ENCODE measurements at places on chromosomes 2 and 18.

DNA sequence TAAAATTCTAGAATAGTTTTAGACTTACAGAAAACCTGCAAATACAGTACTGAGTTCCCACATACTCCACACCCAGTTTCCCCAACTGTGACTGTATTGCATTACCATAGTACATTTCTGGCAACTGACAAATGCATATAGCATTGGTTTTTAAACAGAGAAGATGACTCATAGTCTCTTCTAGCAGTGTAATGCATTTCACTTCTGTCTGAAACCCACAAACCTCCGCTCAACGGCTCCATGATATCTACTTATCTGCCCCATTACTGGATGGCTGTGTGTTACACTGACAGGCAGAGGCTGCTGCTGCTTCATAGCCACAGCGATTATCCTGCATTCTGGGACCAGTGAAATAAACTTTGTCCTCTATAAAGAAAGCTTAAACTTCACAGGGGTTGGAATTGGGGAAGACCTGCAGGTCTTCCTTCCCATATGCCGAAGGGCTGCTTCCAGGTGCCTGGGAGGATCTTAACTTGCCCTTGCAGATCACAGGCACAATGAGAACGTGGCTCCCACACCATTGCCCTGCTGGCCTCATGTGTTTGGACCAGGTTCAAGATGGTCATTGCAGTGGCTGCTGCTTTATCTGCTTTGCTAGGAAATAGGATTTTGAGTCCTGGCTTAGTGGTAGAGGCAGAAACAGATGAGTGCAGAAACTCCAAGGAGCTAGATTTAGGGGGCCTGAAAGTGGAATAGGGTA, 742.6 kb upstream of the HS6ST1 start:
- peak; percentile 90 for DNase-seq

DNA sequence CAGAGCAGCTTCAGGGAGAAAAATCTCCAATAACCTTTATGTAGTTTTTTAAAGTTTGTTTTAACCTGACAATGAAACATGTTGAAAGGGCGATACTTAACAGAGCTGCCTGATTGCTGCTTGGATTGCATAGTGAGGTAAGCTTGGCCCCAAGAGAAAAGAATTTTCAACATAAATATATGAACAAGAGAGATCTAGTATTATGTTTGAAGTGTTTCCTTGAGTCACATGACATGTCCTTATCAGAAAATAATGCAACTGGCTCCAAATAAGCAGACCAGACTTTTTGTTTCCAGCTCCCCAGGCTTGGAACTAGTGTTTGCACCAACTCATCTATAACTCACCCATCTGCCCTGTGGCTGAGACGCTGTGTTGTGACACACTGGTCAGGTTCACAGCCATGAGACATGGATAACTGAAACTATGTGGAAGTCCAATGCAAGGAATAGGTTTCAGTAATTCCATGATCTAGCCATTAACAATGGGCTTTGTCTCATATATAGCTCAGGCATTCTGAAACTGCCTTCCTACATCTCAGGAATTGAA, 44.7 kb downstream of the ABCB11 start:
- no peak for DNase-seq

GRCh38 chr2:180478883-180479282, 471.8 kb upstream of the CWC22 start:
- DNase-seq: no peak

- DNase-seq: no peak
Measured at GRCh38 chr2:229861431-229861830, 60.4 kb downstream of the TRIP12 start.

DNA sequence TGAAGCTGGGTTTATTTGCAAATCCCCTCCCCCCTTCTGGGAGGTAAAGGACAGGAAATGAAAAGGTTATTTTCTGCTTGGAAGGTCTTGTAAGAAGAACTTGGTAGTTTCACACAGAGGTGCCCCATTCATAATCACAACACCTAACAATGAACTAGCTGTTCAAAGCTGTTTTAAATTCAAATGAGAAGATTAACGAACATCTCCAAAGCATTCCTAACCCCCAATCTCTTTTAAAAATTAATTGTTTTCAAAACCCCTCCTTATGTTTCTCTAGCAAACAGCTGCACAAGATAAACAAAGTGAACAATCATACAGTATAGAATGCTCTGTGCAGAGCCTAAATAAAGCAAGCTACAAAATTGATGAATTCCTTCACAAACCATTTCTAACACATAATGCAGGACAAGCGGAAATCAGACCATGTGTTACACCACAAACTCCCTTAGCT, 271.4 kb downstream of the SATB2 start:
- DNase-seq: no peak

DNA sequence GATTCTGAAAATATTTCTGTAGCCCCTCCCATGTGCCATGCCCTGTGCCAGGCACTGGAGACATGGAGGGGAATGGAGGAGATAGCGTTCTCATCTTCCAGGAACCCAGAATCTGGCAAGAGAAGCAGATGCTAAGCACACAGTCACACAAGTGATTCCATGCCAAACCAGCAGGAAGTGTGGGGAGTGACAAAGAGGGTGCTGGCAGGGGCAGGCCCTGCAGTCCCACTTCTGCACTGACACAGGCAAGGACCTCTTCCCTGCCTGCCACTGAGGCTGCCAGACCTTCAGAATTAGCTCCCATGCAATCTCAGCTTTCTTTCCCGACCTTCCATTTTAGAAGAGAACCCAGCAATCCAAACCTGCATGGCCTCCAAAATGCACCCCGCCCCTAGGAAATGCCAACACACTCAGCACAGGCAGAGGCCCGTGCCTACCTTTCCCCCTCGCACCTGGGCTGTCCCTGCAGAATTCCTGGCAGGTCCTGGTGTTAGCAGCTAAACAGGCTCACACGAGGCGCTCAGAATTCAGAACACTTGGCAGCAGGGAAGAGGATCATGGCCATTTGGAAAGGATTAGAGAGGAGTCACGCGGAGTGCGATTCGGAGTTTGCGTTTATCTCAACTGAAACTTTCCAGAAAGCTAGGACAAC, 155.3 kb downstream of the MSH2 start:
- DNase-seq: no peak

GRCh38 chr2:124267794-124268193, 242.7 kb downstream of the CNTNAP5 start:
- no peak for DNase-seq

DNA sequence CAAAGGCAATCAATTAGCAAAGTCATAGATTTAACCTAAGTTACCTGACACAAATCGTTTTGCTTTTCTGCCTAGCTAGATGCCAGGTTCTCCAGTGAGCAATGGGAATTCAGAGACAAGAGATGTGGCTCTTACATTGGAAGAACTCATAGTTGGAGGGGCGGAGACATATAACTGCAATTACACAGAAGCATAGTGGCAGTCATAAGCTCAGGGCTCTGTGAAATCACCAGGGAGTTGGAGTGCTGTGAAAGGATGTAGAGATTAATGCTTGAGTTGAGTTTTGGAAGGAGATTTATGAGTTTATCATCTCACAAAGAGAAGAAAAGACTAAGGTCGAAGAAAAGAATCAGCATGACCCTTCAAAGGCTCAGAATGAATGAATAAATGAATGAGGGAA, 457.2 kb upstream of the TRIB2 start:
- no peak for DNase-seq

DNA sequence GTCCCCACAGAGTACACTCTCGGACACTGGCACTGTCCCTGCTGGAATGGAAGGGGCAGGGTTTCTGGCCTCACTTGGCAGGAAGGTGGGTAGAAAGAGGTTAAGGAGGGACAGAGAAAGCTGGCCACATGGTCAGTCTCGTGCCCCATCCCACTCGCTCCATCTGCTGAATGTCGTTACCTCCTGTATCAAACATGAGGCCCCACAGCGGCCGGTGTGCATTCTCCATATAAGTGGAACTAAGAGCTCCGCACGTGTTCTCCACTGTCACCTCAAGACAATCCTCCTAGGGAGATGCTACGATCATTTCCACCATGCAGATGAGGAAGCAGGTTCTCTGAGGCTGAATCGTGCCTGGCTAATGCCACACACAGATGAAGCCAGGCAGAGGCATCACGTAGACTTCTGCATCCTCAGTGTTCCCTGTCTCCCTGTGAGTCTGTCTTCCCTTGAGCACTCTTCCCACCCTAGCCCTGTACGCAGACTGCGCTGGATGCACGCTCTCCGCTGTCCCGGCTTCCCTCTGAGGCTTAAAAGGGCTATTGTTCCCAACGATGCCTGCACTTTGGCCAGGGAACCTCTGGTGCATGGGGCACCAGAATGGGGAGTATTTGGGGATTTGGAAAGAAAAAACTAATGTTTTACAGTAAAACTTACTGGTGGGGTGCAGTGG, 35.1 kb downstream of the MAL start:
- DNase-seq: no peak

GRCh38 chr18:67218556-67218955, 298.0 kb downstream of the DSEL start:
- DNase-seq: no peak

- DNase-seq: no peak
Measured at GRCh38 chr2:107414376-107414775, 412.3 kb upstream of the RGPD4 start.

DNA sequence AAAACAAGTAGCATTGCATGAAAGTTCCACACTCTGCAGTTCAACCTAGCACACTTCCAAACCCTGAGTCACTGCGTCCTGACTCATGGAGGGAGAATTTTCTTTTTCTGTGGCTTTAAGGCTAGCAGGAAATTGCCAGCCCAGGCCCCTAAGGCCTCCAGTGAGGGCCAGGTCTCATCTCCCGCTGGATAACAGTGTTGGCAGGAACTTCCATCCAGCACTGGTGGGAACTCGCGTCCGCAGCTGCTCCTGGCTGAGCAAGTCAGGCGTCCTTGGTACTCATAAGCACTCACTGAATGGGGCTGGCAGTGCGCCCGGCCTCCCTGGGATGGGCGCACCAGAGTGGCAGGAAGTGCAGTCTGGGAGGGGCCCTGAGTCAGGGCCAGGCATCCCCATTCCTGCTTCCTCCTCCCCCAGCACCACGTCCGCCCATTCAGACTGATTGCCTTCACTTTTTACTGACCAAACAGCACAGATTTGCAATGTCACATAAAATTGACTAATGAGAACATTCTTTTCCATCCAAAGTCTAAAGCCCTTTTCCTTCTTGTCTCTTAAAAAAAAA, 14.3 kb downstream of the MALL start:
- DNase-seq: peak; percentile 71

DNA sequence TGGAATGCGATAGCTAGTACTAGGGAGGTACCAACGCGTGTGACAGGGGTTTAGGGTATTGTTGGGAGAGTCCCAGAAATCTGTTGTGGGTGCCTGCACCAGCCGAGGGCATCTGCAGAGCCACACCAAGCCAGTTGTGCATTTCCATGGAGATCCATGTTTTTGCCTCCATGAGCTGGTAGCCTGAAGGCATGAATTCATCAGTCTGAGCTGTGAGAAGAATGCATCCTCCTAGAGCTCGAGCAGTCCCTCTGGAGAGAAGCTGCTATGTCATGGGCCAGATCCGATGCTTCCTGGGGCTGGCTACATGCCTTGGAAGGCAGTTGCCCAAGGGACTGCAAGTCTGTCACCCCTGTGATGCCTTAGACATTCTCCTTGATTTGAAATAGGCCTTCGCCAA, 57.9 kb downstream of the LIPG start:
- no peak for DNase-seq

DNA sequence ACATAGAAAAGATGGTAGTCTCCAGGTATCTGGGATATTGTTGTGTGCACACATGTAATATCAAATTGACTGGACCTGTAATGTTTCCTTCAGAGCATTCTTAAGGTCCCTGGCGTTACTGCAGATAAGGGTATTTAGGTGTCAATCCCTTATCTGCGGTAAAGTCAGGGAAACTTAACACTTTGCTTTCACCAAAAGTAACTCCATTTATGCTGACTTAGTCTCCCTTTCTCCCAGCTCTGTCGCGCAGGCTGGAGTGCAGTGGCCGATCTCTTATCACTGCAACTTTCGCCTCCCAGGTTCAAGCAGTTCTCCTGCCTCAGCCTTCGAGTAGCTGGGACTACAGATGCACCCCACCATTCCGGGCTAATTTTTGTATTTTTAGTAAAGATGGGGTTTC, 1.8 kb downstream of the CNNM3 start:
- peak; percentile 24 for DNase-seq

DNA sequence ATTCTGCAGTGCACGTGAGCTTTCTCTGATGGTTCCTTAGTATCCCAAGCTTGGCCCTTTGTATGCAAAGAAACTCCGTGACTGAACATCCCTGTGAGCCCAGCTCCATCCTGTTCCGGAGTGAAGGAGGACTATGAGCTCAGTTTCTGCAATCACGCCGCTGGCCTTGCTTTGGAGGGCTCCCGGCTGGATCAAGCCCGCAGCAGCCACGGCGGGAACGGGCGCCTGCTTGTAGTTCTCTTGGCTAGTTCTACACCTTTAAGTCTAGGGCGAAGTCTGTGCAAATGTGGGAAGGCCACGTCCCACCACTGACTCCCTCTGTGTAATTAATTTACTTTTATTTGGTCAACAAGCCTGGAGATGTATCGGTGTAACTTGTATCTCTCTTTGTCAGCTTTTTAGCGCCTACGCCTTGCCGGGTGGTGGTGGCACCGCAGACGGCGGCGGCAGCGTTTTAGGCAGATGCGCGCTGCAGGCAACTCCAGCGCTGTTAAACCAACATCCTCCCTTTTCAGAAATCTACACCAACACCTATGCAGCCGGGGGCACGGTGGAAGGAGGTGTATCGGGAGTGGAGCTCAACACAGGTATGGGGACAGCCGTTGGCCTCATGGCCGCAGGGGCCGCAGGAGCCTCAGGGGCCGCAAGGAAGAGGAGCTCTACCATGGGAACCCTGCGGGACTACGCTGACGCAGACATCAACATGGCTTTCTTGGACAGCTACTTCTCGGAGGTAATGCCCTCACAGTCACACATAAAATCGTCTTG, 34.3 kb downstream of the DSG4 start:
- DNase-seq: no peak

DNA sequence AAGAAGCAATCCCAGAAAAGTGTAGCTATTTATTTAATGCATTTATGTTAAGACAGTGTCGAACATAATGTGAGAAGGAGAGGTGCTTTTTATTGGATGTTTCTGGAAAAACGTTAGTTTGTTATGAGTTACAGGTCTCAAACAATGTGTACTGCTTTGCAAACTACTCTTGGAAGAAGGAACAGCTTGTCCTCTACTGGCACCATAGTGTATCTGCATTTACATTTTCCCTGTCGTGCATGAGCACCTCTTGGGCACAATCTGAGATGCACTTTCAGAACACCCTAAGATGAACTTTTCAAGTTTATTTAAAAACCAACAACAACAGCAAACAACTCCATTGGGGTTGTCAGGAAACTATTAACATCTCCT, 22.8 kb downstream of the CCNYL1 start:
- DNase-seq: peak; percentile 76

DNA sequence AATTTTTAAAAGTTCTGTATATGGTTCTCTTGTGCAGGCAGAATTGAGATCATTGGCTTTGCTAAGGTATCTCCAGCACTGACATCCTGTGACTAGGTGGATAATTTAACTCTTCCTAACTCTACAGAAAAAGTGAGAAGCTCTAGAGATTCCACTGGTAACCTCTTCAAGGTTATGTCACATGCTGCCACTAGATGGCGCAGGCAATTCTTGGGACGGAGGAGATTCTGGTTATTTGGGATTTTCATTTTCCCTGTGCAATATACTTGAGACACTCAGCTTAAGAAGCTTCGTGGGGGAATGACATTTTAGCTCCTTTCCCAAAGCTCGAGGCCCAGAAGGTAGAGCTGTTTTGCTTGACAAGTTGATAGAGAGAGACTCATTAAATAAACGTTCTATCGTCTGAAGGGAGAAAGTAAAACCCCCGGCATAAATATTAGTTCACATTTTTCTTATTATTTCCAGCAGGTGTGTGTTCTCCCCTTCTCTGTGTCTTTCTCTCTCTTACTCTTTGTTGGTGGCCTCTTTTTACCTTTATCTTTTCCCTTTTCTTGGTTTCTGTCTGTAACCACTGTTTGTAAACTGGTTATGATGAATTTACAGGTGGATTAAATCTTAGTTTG, 26.6 kb upstream of the LANCL1 start:
- peak; percentile 62 for DNase-seq

All from hematopoietic multipotent progenitor cell treated with erythropoietin and hydrocortisone succinate and interleukin-3 and kit ligand, for 4 days (in vitro differentiated cells).